Lower lobe of right lung (tissue), 2 donors: ENCODE measurements at places on chromosomes 13 and 19. TPM values are rescaled to one million over a fixed set of nuclear protein-coding genes. Genes with fewer than 3 reads are reported as not detected.

AMH gene
- 1.9 TPM for total RNA-seq

- no peak for DNase-seq
Measured at GRCh38 chr19:18746401-18747325, 44.4 kb downstream of the COMP start.

DNA sequence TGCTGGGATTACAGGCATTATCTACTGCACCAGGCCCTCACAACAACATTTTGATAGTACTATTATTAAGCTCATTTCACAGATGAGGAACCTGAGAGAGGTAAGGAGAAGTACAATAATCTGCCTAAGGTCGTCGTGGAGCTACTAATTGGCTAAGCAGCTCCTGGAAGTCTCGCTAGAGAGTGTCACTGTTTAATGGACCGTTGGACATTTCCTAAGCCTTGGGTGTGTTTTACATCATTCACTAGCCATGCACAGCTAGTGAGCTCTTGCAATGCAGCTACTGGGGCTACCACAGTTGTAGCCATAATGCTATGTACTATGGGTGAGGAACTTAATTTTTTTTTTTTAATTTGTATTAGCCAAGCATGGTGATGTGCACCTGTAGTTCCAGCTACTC, 34.0 kb upstream of the OR1M1 start:
- DNase-seq, result no peak

DNA sequence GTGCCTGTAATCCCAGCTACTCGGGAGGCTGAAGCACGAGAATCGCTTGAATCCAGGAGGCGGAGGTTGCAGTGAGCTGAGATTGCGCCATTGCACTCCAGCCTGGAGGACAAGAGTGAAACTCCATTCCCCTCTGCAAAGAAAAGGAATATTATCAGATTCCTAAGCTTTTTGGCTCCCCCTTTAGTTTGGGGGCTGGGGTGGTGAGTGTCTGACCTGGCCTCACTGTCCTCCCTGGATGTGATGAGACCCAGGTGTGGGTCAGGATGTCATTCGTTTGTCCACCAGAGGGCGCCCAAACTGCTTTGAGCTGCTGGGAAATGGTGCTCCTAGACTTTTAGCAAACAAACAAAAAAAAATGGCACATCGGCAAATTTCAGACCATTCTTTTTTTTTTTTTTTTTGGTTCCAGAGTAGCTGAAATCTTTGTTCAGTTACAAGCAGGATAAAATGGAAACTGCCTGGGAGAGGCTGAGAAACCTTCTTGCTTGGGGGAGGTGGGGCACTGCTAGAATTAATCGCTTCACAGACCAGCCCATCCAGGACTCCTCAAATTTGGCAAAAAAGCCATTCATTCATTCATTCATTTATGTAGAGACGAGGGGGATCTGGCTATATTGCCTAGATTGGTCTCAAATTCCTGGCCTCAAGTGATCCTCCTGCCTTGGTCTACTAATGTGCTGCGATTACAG, 29.4 kb downstream of the SPC24 start:
- DNase-seq, result peak; percentile 86
